ENCODE measurements at places on chromosomes 2 and 18.
A peak's percentile ranks its signal among the peaks of the same experiment; 100 is the strongest.

DNA sequence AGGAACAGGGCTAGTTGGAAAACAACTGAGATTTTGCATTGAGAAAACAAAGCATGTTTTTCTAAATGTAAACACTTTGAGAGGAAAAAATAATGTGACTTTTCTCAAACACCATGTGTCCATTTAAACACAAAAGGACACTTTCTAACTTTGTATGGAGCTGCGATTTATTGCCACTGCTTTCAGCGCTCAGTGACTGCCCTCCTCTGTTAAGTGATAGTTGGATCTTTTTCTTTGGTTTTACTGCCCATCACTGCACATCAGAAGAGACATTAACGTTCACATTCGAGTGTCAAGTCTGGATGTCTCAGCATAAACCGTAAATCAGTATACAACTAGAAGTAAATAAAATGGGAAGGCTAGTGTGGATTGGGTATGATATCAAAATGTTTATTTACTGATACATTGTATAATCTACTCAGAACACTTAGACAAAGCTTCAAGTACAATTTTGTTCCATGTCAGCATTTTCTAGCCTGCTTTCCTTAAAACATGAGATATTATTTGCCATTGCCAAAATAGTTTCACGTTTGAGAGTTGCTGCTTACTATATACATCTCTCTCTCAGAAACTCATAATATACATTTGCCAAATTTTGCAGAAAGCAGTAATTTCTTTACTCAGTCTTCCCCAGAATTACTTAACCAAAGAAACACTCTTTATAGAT lies 237.6 kb downstream of the IKZF2 start:
- DNase-seq, result no peak

DNA sequence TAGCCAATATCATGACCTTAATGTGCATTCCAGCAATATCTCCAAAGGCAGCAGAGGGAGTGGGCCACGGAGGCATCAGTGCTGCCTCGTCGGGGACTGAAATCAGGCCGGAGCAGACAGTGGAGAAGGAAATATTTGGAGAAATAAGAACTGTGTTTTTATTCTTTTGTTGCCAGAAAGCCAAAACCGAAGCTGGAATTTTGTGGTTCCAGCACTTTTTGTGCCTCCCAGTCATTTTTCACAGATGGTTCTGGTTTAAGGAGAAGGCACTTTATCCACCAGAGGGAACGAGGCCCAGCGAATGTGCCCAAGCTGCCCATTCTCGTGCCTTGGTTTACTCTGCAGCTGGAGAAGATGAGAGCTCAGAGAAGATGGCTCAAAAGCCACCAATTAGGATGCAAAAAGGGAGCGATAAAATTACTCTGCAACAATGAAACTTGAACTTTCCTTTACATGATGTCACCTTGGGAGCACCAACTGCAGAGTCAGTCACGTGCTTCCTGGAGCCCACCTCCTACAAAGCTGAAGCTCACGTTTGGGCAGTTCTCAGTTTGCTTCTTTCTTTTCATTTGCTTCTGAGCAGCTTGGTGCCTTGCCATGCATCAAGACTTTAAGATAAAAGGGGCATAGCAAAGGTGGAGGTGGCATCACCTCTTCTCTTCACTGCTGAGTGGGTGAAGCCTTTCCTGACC lies 288.7 kb downstream of the LPIN1 start:
- no peak for DNase-seq

- DNase-seq, result no peak
These were observed 950.3 kb downstream of the SOCS6 start for GRCh38 chr18:71238974-71239624.

- no peak for DNase-seq
These were observed 211.9 kb downstream of the HRH4 start for GRCh38 chr18:24672165-24672941.

GRCh38 chr18:48080546-48080945 lies 150.1 kb upstream of the SMAD2 start:
- DNase-seq, result no peak

DNA sequence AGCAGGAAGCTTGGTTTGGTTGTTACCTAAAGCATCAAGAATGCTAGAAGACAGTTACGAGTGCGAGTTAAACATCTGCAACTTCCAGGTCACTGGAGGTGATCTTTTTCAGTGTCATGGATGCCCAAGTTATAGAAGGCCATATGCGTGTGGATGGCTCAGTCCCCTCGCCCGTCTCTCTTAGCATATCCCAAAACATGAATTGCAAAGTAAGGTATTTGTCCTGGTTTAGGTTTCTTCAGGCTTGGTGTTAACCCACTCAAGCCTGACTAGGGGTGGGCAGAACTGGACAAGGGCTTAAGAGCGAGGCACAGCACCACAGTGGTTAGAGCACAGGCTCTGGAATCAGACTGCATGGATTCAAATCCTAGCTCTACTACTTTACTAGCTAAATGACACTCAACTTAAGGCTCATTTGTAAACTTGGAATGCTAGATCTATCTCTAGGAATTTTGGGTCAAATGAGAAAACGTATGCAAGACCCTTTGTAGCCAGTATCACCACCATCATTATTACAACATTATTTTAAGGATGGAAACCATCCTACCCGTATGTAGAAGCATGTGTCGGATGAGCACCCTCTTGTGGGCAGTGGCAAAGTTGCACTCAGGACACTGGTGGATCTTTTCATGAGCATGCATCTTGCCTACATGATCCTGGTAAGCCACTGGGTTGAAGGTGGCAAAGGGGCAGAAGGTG lies 11.2 kb downstream of the ZNF142 start:
- DNase-seq, result peak; percentile 39

DNA sequence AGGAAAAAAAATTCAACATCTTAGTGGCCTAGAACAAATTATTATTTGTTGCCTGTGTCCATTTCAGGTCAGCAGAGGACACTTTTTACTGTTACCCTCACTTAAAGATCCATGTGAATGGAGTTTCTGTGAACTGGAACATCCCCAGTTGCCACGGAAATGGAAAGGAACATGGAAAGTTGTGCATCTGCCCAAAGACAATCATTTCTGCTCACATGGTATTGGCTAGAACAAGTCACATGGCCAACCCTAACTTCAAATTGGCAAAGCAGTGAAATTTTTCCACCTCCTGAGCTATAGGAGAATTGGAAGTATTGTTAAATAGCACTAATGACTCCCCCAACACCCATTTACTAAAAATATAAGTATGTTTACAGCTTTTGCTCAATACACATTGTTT lies 71.2 kb upstream of the CCBE1 start:
- no peak for DNase-seq

DNA sequence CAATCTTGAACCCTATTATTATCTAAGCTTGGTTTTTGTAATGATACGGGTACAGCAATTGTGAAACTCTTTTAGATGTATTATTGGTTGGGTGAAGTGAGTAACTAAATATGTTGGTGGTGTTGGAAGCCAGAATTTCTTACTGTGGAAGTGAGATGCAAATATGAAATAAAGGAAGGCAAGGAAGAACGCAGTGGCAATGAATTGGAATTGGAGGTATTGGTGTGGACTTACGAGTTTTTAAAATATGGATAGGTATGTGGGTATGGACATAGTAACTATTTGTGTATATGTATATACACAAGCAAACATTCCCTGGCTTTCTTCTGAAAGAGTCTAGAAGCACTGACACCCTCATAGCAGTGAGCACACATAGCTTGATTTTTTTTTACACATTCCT lies 105.8 kb downstream of the RAB3GAP1 start:
- no peak for DNase-seq

GRCh38 chr2:206381881-206382280 lies 61.5 kb upstream of the ADAM23 start:
- DNase-seq, result no peak

DNA sequence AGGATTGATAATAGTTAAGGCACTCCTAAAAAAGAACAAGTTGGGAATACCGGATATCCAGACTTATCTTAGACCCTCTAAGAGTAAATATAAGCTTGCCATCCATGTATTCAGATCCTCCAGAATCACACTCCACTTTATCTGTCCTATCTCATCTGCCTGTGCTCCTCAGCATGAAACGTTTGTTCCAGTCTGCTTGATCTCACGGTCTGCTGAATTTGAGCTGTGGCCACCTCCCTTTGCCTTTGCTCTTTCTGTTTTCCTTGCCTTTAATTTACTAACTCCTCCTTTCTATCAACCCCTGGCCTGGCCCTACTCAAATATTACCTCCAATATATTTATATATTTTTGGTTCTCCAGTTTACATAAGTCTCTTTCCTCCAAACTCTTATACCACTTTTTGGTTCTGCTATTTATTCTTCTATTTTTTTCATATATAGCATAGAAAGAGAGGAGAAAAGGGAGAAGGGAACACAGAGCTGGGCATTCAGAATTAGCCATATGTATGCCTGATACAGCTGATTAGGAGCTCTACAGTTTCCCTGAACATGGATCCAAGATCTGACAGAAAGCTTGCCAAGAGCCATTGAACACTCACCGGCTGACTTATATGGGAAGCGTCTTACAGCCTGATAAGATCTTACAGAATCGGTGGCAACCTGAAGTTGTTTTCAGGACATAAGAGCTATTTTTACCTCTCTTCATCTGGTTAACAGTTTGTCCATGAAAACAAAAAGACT lies 21.8 kb upstream of the DNAJC27 start:
- no peak for DNase-seq

- no peak for DNase-seq
These were observed 338.3 kb upstream of the ZEB2 start for GRCh38 chr2:144858211-144858610.

DNA sequence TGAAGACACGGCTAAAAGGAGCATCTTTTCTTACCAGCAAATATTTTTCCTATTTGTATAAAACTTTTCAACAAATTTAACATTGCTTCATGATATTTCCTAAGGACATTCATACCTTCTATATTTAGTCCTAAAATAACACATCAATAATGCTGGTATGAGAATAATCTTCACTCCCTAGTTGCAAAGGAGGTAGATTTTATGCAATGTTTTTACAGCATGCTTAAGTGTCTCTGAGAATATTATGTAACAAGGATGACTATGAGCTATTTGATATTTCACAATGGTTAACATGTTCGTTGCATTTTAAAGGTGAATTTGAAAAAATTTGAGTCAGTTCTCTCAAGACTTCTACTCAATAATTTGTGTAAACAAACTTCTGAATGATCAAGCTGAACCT lies 506.7 kb downstream of the NUP35 start:
- no peak for DNase-seq

DNA sequence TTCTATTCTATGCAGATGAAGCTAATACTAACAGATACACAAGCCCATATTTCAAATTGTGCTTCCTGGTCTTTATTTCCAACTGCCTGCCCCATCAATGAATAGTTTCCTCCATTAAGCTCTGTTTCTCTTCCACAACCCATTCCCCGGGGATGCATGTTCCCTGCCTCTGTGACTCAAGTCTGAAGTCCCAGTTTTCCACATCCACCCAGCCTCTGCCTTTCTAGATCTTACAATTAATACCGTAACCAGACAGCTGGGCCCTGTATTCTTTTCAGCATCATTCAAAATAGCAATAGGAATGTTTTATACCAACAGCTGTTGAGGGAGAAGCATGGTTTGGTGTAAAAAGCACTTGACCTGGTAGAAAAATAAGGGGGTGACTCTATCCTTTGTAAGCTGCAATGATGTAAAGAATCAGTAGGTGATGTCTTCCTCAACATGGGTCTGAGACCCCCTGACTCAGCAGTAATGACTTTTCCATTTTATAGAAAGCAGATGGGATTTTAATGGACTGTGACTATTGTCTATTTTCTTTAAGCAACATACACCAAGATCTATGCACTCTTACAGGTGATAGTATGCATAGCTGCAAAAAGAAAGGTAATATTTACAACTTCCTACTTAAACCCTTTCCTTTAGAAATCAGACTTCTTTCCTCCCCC lies 46.1 kb upstream of the DAPL1 start:
- no peak for DNase-seq

- DNase-seq, result no peak
These were observed 226.1 kb upstream of the HNRNPA3 start for GRCh38 chr2:176986487-176986886.
